Regular cardiac myocyte (primary cell): ENCODE measurements at places on chromosomes 1 and 21. TPM values are rescaled to one million over a fixed set of nuclear protein-coding genes. Genes with fewer than 3 reads are reported as not detected.

Gene LORICRIN
- not detected in 2 replicates for total RNA-seq

Gene ACOT7
- 14.4 and 47.0 TPM in 2 replicates for total RNA-seq

Gene AVPR1B
- total RNA-seq = not detected in 2 replicates

Gene FOXO6
- total RNA-seq = under 0.01 TPM in 1 of 2 replicates, not detected in the other

Gene KCNE2
- not detected in 2 replicates for total RNA-seq

Gene ZNF593
- 22.0 and 47.4 TPM in 2 replicates for total RNA-seq

Gene RGS5
- total RNA-seq = 388 and 391 TPM in 2 replicates

Gene GBP7
- not detected in 2 replicates for total RNA-seq

Gene PLA2G2C
- total RNA-seq = not detected in 2 replicates

Gene CYP4A22
- total RNA-seq = not detected in 2 replicates

Gene FCER1G
- 0.38 TPM in 1 of 2 replicates, not detected in the other for total RNA-seq

Gene SAMSN1
- not detected in 2 replicates for total RNA-seq

Gene SOD1
- 304 and 451 TPM in 2 replicates for total RNA-seq

Gene MX1
- 1.9 and 10.7 TPM in 2 replicates for total RNA-seq

Gene KRTAP26-1
- not detected in 2 replicates for total RNA-seq

Gene ENAH
- total RNA-seq = 140 and 173 TPM in 2 replicates

Gene TTC34
- under 0.01 and 0.28 TPM in 2 replicates for total RNA-seq

Gene C1QA
- not detected in 2 replicates for total RNA-seq

Gene RXFP4
- total RNA-seq = under 0.01 TPM in 1 of 2 replicates, not detected in the other

Gene SPRR2B
- not detected in 2 replicates for total RNA-seq

Gene DYNLT4
- not detected in 2 replicates for total RNA-seq

Gene ASB17
- total RNA-seq = not detected in 2 replicates

Gene TOR1AIP2
- 113 and 122 TPM in 2 replicates for total RNA-seq

Gene MYOCOS
- total RNA-seq = not detected in 2 replicates

Gene LIN28A
- not detected in 2 replicates for total RNA-seq

Gene RAB7B
- 3.1 and 3.7 TPM in 2 replicates for total RNA-seq

Gene OLIG2
- not detected in 2 replicates for total RNA-seq
